ENCODE measurements at places on chromosomes 5 and 9. TPM values are rescaled to one million over a fixed set of nuclear protein-coding genes. Genes with fewer than 3 reads are reported as not detected.

The CDH18 gene
- total RNA-seq: not detected

The PCDH1 gene
- total RNA-seq: not detected

The SYK gene
- total RNA-seq: 0.26 TPM

GRCh38 chr9:134299883-134300282 lies 26.4 kb upstream of the RXRA start:
- DNase-seq: no peak

- no peak for DNase-seq
Measured at GRCh38 chr5:173556142-173557028, 60.1 kb downstream of the BOD1 start.

GRCh38 chr9:37910271-37910670 lies 6.3 kb upstream of the SLC25A51 start:
- peak; percentile 4 for DNase-seq

The NIPSNAP3A gene
- 14.1 TPM for total RNA-seq

The GRHPR gene
- 59.3 TPM for total RNA-seq

Data from activated CD8-positive, alpha-beta memory T cell treated with anti-CD3 and anti-CD28 coated beads, Interleukin-2, amount 10 ng/mL, durations not matched to agents 7 days and 5 days (primary cell).